Left ventricle myocardium inferior (tissue), 1 donor: ENCODE measurements at places on chromosomes 7 and 10. TPM values are rescaled to one million over a fixed set of nuclear protein-coding genes. Genes with fewer than 3 reads are reported as not detected.

The PLEKHS1 gene
- not detected for total RNA-seq

DNA sequence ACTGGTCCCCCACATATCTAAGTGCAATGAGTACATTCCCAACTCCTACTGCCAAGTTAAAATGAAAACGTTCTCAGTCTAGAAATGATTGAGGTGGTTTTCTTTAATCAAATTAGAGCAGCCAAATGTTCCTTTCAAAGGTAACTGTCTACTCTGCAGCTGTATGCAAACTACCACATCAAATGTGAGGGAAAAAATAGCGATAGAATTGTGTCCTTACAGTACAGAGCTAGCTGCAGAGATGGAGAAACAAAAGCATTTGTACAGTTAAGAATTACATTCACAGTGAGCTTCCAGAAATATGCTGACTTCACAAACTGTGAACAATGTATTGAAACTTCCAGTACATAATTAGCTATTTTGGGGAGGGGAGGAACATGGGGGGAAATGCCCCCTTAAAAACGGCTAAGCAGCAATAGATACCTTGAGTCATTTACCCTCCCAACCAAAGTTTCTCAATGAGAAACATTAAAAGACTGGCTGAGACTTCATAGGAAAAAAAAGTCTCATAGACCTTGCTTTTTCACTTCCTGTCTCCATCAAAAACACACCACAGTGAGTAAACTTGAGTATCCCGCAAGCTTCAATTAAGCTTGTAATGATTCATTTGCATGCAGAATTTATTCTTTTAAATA is 22.9 kb downstream of the CDK6 start:
- H3K36me3 ChIP-seq = no peaks in the 10 kb centered on the region
- DNase-seq = no peak
- peaks cover 57% of the 10 kb centered on the region for H3K4me1 ChIP-seq
- H3K27ac ChIP-seq = peak overlapping the region; percentile 36

The GSTO2 gene
- total RNA-seq = 0.80 TPM

DNA sequence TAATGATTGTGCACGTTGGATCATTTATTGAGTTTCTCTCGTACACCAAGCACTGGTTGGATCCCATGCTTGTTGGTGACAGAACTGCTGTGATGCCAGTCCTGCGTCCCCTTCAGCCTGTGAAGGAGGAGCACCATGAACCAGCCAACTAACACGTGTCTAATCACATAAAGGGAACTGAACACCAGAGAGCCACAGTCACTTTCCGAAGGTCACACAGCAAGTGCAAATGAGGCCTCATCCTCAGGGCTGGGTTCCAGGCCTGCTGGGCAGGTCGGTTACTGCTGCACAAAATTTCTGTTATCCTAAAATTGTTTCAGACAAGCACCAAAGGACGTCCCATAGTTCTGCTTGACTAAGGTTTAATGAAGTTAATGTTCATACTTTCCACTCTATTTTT is 332.0 kb upstream of the ZNF32 start:
- DNase-seq = no peak
- H3K4me3 ChIP-seq = no peak overlapping the region
- H3K27me3 ChIP-seq = no peaks in the 10 kb centered on the region
- peaks cover 24% of the 10 kb centered on the region for H3K4me1 ChIP-seq
- peak overlapping the region; percentile 22 for H3K27ac ChIP-seq

The ASB15 gene
- 76.8 TPM for total RNA-seq

DNA sequence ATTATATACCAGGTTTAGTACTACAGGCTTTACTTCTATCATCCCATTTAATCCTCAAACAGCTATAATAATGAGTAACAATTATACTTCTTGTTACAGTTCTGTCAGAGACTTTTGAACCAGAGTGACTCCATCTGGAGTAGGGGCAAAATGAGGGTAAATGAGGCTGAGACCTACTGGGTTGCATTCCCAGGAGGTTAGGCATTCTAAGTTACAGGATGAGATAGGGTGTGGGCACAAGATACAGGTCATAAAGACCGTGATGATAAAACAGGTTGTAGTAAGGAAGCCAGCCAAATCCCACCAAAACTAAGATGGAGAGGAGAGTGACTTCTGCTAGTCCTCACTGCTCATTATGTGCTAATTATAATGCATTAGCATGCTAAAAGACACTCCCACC is 3.9 kb downstream of the YME1L1 start:
- H3K36me3 ChIP-seq = peaks cover 34% of the 10 kb centered on the region
- no peak for DNase-seq
- no peak overlapping the region for H3K27ac ChIP-seq
- no peaks in the 10 kb centered on the region for H3K27me3 ChIP-seq
- no peak overlapping the region for H3K4me3 ChIP-seq
